ENCODE measurements at places on chromosomes 12 and 14.

DNA sequence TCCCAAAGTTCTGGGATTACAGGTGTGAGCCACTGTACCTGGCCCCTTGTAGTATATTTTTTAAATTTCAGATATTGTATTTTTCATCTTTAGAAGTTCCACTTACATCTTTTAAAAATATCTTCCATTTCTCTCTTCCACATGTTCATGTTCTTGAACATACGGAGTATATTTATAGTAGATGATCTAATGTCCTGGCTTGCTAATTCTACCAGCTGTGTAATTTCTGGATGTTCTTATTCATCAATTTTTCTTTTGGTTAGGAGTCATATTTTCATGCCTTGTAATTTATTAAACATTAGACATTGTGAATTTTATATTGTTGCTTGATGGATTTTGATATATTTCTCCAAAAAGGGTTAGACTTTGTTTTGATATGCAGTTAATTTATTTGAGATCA, 30.8 kb downstream of the NTN4 start:
- no peak for DNase-seq

- no peak for DNase-seq
Observed at GRCh38 chr12:109057376-109057775, 5.0 kb downstream of the USP30 start.

- no peak for DNase-seq
Observed at GRCh38 chr12:95277139-95277538, 59.5 kb downstream of the VEZT start.

GRCh38 chr14:54207476-54208462, 189.0 kb upstream of the CDKN3 start:
- no peak for DNase-seq

- no peak for DNase-seq
Observed at GRCh38 chr14:28152453-28153044, 614.0 kb upstream of the FOXG1 start.

DNA sequence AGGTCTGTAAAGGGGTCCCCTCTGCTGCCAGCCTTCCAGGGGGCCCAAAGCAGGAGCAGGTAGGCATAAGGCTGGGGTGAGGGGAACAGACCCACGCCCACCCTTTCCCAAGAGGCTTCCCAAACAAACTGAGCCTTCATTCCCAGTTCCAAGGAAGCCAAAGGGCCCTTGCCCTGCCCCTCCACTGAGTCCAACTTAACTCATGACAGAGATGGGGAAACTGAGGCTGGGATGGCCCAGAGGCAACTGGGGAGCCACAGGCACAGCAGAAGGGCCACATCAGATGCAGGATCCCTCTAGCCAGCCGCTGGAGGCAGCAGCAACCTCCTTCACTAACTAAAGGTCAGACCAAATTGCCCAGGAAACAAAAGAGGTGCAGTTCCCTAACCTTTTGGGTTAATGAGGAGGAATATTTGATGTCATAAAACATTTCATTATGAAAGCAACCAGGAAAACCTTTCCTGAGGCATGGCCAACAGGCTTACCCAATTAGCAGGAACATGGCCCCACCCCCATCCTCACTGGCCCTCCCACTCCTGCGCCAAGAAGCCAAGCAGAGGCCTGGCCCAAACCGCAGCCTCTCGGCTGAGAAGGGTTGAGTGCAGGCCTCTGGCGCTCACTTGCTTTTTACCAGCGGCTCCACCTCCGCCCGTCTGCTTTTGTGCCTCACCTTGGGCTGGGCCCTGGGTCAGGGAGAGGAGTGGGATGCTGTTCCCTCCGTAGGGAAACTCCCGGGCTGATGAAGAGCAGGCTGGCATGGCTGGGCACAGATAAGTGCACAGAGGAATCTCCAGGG, 293.5 kb upstream of the RTL1 start:
- DNase-seq: no peak

DNA sequence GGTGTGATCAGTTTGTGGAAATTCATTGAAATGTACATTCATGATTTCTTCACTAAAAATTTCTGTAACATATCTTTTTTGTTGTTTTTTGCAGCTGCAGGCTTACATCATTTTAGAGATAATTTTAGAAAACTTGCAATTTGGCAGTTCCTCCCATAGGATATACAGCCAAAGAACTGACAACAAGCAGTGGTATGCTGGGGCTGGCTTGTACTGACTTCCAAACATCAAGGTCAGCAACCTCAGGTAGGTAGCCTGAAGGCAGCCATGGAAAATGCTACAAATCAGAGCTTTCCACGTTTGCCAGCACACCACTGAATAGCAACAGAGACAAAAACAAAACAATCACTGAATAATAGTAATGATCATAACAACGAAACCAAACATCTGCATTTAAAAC, 21.2 kb downstream of the TRIM9 start:
- DNase-seq: no peak

- no peak for DNase-seq
Observed at GRCh38 chr12:111773801-111774551, 7.2 kb downstream of the ALDH2 start.

DNA sequence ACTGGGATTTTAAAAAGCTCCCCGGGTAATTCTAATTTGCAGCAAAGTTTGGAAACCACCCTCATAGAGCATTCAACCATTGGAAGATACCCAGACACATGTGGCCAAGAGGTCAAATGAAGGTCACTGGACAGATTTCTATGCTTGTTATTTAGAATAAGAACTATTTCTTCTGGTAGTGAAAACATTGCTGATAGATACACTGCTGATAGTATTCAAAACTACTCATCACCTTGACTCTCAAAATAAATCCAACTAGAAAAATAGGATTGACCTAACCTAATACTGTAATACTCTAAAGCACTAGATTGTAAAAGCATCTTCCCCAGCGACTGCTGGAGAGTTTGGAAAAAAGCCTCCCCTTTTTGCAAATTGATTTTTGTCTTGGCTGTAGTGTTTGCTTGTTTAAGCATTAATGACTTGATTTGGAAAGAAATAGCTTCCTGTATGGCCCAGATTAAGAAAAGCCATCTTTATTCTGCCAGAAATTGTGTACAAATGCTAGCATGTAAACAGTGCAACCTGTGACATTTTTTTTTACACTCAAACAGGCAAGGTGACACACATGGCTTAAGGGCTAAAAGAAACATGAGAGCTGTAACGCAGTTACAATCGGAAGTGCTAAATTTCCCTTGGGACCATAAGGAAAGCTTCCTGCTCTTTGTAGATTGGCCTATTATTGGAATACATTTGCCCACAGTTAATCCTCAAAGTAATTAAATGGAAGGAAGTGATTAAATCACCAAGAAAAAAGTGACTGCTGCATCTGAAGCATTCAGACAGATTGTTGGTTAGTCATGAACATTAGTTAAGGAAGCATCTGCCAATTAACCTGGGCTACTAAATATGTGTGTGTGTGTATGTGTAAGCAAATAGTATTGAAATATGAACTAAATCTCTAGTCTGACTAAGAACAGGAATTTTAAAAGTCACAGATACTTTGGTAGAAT, 356.5 kb upstream of the ATP2B1 start:
- no peak for DNase-seq

GRCh38 chr12:32240162-32240561, 133.5 kb downstream of the BICD1 start:
- DNase-seq: no peak

DNA sequence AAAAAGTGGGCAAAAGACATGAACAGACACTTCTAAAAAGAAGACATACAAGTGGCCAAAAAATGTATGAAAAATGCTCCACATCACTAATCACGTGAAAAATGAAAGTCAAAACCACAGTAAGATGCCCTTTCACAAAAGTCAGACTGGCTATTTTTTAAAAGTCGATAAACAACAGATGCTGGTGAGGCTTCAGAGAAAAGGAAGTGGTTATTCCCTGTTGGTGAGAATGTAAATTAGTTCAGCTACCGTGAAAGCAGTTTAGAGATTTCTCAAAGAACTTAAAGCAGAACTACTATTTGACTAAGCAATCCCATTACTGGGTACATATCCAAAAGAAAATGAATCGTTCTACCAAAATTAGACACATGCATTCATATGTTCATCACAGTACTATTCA, 237.0 kb downstream of the KIF21A start:
- DNase-seq: no peak

DNA sequence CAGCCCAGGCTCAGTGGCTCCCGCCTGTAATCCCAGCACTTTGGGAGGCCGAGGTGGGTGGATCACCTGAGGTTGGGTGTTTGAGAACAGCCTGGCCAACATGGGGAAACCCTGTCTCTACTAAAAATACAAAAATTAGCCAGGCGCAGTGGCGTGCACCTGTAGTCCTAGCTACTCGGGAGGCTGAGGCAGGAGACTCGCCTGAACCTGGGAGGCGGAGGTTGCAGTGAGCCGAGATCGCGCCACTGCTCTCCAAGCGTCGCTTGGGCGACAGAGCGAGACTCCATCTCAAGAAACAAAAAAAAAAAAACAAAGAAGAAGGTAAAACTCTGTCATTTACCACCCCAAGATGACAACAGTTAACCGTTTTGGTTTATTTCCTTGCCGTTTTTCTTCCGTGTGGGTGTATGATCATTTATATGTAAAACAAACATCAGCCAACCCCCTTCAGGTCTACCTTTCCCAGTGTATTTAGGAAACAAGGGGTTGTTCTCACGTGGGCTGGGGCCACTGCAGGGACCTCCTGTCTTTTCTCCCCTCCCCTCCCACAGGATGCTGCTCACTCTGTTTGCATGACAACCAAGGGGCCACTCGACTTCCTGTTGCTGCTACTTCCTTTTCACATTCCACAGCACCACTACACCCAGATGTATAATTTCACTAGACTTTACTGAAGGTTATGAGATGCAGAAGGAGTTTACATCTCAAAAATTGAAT, 13.6 kb downstream of the TTC9 start:
- peak; percentile 57 for DNase-seq

- no peak for DNase-seq
Observed at GRCh38 chr12:117025481-117026151, 73.6 kb downstream of the TESC start.

DNA sequence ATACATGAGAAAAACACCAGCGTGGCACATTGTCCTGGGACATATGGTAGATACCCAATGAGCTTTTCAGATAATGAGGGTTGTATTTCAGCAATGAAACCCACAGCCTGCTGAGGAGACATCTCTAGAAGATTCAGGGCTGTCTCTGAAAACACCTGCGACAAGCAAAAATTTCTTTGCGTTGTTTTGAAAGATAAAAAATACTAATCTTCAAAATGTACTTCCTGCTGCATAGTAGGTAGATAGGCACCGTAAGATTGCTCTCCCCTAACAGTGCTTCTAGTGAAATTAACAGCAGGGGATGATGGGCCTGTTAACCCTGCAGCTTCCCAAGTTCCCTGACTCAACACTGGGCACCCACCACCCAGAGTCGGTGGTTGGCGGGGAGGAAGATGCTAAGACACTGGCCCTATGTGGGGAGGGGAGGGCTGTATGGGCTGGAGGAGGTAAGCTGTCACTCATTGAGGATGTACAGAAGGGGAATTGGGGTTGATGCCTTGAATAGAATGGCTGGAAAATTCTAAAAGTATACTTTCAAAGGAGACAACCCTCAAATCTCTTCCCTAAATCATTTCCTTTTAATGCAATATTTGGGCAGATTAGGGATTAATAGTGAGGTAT, 20.0 kb downstream of the ZFP36L1 start:
- DNase-seq: no peak

DNA sequence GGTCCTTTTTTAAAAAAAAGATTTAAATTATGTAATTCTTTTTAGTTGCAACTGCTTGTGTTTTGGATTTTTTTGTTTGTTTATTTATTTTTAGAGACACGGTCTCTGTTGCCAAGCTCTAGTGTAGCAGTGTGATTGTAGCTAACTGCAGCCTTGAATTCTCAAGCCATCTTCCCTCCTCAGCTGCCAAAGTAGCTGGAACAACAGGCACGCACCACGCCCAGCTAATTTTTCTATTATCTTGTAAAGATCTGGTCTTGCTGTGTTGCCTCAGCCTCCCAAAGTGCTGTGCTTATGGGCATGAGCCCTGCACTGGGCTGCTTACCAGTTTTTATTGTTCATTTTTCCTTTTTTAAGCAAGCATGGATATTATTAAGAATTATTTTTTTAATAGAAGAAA, 10.6 kb upstream of the ART4 start:
- DNase-seq: no peak

- no peak for DNase-seq
Observed at GRCh38 chr12:126492181-126492580, 1426.9 kb downstream of the AACS start.

- DNase-seq: no peak
Observed at GRCh38 chr12:105935106-105935505, 203.6 kb downstream of the NUAK1 start.

- no peak for DNase-seq
Observed at GRCh38 chr12:125470838-125471783, 405.9 kb downstream of the AACS start.

GRCh38 chr12:7242176-7243101, 53.0 kb downstream of the PEX5 start:
- DNase-seq: no peak

- no peak for DNase-seq
Observed at GRCh38 chr14:32633224-32633859, 304.2 kb downstream of the AKAP6 start.

GRCh38 chr12:107139787-107140186, 46.4 kb upstream of the CRY1 start:
- DNase-seq: no peak

DNA sequence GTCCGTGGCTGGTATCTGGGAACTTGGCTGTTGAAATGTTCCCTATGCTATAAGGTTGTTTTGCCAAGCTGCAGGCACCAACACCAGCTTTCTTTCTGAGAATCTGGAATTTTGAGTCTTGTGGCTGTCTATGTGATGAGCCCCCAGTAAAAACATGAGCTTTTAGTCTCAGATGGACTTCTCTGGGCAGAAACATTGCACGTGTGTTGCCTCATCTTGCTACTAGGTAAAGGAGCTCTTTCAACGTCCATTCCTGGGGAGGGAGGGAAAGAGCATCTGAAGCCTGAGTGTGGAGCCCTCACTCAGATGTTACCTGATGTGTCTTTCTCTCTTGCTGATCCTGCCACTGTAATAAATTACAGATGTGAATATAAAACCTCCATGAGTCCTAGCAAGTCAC, 183.8 kb upstream of the LHX5 start:
- DNase-seq: no peak

DNA sequence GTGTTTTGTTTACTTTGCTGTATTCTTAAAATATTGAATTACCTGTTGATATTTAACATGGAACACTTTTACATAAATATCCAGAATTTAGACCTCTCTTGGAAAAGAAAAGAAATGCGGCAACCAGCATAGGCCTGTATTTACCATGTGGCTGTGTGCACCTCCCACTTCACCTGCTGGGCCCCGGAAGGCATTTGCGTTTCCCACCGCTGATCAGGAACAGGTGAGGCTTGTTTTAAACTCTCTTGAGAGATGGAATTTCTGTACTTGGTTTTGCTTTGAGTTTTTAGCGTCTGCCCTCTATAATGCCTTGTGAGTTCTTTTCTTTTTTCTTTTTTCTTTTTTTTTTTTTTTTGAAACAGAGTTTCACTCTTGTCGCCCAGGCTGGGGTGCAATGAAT, 124.2 kb downstream of the GLT1D1 start:
- no peak for DNase-seq

Measured in activated CD4-positive, alpha-beta T cell treated with anti-CD3 and anti-CD28 coated beads for 1 hour (primary cell).